ENCODE measurements at places on chromosomes 13 and 19.

DNA sequence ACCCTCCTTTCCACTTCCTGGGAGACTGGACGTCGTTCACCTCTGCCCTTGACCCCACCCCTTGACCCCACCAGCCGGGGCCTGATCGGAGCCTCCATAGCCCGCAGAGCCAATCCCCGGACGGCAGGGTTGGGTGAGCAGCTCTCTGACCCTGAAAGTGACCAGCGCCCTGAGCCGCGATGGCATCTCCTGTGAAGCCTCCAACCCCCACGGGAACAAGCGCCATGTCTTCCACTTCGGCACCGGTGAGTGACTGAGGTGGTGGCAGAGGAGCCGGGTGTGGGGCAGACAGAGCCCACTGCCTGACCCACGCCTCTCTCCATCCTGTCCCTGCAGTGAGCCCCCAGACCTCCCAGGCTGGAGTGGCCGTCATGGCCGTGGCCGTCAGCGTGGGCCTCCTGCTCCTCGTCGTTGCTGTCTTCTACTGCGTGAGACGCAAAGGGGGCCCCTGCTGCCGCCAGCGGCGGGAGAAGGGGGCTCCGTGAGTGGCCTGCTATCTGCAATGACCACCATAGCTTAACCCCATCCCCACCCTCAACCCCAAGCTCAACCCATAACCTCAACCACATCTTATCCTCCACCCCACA, 10.4 kb downstream of the BCAM start:
- no peak for DNase-seq

- DNase-seq, result no peak
Observed at GRCh38 chr19:33627526-33627925, 5.8 kb downstream of the CHST8 start.

DNA sequence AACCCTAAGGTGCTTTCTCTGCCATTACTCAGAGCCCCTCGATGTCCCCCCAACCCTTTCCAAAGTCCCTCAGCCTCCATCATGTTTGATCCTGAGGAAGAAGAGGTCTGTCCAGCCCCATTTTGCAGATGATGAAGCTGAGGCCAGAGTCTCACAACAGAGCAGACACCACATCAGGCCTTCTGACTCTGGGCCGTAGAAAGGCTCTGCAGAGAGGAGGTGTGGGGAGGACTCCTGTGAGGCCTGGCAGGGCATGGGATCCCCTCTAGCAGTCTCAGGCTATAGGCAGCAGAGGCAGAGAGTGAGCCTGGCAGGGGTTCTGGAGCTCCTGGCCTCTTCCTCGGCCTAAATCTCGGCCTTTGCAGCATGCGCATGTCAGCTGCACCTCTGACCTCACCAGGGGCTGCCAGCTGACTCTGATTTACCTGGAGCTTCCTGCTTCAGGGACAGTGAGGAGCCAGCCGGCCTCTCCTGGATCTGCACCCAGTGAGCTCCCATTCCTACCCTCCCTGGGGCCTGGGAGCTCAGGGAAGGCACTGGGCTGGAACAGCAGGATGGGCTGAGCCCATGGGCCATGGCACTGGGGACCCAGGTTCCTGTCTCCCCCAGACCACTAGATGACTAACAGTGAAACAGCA, 41.7 kb upstream of the VSTM2B start:
- no peak for DNase-seq

GRCh38 chr13:60213236-60213744, 49.6 kb upstream of the DIAPH3 start:
- DNase-seq, result no peak

- no peak for DNase-seq
Observed at GRCh38 chr19:39463403-39463802, 17.2 kb upstream of the TIMM50 start.

- DNase-seq, result no peak
Observed at GRCh38 chr13:101123028-101123427, 293.3 kb downstream of the NALCN start.

DNA sequence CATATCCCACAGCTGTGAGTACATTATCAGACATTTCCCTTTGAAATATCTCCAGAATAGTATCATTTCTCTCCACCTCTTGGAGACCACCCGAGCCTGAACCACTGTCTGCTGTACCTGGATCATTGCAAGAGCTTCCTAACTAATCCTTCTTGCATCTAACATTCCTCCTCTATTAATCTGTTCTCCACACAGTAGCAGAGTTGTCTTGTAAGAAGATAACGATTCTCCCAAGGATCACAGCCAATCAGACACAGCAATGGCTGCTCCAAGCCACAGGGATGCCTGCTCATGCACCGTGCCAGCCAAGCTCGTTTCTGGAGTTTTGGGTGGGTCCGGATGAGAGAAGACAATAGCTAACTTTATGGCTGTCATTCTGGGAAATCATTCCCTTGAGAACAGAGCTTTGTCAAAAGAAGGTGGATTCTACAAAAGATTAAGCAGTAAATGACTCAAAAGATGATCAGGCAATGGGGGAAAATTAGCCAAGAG, 14.5 kb upstream of the LAIR1 start:
- no peak for DNase-seq

- DNase-seq, result no peak
Observed at GRCh38 chr13:76596216-76596615, 290.0 kb downstream of the KCTD12 start.

- DNase-seq, result no peak
Observed at GRCh38 chr19:33472226-33472625, 49.4 kb downstream of the PEPD start.

GRCh38 chr13:86425170-86425815, 626.1 kb upstream of the SLITRK6 start:
- no peak for DNase-seq

GRCh38 chr13:66992183-66992582, 238.0 kb downstream of the PCDH9 start:
- no peak for DNase-seq

DNA sequence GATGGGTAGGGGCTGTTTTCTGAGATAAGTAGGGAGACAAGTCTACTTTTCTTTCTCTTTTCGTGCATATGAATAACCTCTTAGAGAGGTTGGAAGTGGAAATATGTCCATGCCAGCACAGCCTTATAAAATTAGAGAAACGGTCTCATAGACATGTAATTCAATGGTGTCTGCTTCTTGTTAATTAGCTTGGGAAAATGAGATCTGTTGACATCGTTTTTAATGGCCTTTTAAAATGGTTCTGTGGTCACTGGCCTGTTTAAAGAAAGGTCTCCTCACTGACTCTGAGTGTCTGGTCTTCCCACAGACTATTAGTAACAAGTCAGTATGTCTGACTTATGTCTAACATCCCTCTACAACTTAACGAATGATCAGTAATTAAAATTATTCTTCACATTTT, 487.1 kb downstream of the SLITRK6 start:
- DNase-seq, result no peak

GRCh38 chr13:57629821-57630235, 1.7 kb upstream of the PCDH17 start:
- no peak for DNase-seq

GRCh38 chr13:69101841-69102240, 1005.8 kb upstream of the ATXN8OS start:
- DNase-seq, result no peak

DNA sequence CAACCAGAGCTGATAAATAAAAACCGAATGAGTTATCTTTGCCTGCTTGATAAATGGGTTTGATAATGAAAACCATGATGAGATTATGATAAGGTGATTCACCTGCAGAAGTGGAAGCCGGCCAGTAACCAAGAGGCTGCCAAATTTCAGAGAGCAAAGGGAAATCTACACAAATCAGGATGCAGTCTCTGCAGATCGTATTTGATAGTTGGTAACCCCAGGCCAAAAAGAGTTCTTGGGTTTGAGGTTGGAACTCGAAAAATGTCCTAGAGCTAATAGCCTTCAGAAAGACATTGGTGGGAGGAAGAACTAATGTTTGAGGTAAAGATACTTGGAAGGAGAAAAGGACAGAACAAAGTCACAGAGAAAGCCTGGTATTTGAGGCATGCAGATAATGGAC, 9.6 kb upstream of the LATS2 start:
- no peak for DNase-seq

DNA sequence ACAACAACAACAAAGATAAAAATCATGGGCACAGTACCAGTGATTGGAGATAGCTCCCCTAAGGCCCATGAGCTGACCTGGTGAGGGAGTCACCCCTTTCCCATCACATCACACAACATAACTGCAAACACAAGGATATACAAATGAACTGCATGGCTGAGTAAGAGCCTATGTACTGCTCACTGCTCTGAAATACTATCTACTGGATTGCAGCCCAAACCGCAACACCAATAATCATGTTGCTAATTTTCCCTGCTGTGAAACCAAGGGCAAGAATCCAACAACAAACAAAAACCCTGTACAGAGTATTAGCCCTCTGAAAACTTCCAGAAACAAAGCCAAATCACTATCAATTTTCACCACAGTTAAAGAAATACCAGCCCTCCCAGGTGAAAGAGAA, 1893.2 kb downstream of the PCDH9 start:
- DNase-seq, result no peak

DNA sequence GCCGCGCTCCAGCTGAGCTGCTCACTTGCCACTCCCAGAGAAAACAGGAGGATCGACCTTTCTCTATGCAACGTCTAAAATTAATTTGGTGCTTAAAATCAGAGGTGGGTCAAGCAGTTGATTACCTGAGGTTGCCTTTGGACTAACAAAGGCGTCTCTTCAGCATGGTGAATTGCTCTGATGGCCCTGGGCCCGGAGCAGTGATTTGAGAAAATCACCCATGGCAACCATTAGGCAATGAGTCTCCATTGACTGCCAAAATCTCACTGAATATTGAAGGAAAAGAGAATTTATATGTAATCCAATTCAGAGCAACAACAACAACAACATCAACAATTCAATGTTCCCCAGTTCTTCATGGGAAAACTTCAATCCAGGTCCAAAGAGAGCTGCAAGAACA, 61.8 kb downstream of the IRS2 start:
- DNase-seq, result no peak

- DNase-seq, result no peak
Observed at GRCh38 chr13:26021516-26021915, 30.3 kb downstream of the SHISA2 start.

DNA sequence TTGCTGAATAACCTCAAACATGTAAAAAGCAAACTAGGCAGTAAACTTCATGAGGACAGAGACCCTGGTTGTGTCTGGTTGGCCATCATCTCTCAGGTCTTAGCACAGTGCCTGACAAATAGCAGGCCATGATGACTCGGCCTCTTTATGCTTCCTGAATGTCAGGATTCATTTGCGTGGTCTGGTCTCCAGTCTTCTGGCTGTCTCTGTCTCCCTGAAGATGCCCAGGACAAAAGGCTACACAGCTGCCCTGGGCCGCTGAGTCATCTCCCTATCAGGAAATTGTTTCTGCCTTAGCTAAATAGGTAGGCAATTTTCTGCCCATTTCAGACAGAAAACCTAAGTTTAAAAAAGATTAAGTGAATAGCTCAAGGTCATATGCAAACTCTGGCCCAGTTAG, 84.1 kb upstream of the FNDC3A start:
- DNase-seq, result no peak

DNA sequence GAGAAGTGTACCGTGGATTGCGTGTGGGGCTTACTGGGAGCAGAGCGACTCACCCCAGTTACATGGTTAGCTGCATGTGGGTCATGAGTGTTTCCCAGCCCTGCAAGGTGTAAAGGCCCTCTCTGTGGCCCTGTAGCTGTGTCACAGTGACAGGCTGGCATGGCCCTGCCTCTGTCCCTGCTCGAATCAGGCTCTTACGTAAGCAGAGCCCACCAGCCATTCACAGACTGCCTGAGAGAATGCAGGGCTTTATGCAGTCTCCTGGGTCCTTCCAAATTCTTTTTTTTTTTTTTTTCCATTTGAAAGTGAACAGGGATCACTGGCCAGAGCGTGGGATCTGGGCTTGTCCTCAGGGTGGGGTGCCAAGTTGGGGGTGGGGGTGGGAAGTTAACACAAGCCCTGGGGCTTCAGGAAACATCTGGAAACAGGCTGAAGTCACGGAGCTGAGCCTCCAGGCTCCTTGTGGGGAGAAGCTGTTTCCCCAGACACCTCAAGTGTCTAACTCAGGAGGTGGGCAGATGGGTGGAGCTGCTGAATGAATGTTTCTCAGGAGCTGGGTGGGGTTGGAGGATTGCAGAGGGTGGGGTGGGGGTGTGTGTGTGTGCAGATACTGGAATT, 13.4 kb downstream of the TECR start:
- DNase-seq, result no peak
